WERI-Rb-1 (cell line): ENCODE measurements at places on chromosomes 3 and 15.

DNA sequence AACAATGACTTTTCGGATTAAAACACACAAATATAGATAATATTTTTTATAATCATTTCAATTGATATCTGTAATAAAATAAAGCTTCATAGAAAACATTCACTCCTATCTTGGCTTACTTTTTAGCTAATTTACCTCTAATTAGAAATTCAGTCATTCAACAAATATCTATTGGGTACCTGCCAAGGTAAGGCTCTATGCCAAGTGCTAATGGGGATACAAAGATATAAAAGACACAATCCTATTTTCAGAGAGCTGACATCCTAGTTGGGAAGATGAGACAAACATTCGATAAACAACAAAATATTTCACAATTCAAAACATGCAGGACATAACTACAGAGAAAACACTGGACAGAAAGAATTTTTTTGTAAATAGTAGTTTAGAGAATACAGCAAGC is 63.3 kb downstream of the ULK4 start:
- DNase-seq: no peak

DNA sequence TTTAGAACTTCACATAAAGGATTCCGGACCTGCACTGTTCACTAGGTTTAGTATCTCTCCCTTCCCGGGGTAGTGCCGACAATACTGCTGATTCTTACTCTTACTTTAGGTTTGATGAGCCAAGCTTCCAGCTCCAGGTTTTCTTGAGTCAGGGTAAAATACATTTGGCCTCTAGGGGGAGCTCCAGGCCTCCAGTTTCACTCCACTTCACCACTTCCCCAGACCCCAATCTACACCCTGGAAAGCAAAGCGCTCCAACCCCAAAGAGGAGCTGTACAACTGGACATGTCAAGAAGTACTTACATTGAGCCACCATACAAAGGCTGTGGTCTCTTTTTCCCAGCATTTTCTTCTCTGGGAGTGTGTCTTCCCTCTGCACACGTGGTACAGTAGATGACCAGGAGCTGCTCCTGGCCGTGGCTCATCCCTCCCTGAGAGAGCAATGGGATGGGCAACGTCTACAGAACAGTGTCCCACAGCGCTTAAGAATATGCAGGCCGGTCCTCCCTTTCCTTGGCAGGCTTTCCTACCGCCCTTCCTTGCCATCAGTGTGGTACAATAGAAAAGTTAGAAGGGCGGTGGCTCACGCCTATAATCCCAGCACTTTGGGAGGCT is 93.9 kb upstream of the CCDC80 start:
- DNase-seq: peak; percentile 46

DNA sequence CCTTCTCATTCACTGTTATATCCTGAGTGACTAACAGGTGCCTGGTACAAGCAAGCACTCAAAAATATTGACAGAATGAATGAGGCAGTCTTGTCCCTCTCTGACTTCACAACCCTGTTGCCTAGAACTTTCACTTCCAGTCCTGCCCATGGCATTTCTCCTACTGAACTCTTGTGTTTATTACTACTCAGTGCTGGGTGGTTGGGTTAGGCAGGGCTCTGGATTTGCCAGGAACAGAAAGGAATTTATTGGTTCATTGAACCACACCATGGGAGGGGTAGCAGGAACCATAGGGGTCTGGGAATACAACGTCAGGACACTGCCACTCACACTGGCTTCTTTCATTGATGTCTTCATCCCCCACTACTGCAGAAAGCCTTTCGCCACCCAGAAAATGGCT is 41.9 kb upstream of the SEMA4B start:
- DNase-seq: no peak

- DNase-seq: no peak
Measured at GRCh38 chr15:100131321-100132224, 210.2 kb downstream of the ADAMTS17 start.

- no peak for DNase-seq
Measured at GRCh38 chr3:122189357-122189756, 5.9 kb downstream of the CASR start.

GRCh38 chr3:70433091-70433490 is 120.7 kb upstream of the MDFIC2 start:
- no peak for DNase-seq
